ENCODE measurements at places on chromosomes 6 and 20. TPM values are rescaled to one million over a fixed set of nuclear protein-coding genes. Genes with fewer than 3 reads are reported as not detected.

DNA sequence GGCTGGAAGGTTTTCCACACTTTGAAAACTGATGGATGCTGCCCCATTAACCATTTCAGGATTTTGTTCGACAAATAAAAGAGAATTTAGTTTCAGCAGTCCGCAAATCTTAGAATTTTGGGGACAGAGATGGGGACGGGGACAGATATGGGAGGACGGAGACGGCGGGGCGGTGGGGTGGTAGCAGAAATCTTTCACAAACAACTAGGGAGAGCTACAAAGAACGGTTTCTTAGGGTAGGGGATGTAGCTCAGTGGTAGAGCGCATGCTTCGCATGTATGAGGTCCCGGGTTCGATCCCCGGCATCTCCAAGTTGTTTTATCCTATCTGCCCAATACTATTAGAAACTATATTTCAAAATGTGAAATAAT lies 15.1 kb downstream of the HMGN4 start:
- DNase-seq: peak; percentile 83

- DNase-seq: no peak
Observed at GRCh38 chr20:14915356-14915755, 577.9 kb upstream of the FLRT3 start.

DNA sequence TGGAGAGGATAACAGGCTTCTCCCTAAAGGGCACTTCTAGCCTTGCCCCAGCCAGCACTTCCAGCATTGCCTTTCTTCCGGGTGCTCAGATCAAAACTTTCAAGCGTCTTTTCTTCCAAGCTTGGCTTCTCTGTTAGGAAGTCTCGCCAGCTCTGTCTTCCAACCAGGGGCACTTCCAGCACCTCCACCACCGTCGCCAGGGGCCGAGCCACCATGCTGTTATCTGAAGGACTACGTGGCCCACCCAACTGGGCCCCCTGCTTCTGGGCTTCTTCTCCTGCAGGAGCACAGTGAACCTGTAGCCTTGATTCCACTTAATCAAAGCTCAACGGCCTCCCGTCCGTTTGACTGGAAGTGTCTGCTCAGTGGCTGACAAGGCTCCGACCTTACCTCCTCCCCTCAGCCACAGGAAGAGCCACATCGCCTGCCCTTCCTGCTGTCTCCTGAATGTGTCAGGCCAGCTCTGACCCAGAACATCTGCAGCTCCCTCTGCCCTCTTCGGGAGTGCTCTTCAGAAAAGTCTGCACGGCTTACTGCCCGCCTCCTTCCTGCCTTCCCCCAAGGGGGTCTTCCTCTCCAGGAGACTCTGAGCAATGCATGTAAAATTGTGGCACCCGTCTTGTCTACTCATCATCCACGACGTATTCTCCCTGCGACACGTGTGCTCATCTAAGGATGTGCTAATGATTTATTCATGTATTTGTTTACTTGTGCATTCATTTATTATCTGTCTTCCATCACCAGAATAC lies 527.0 kb downstream of the CDH26 start:
- no peak for DNase-seq

- peak; percentile 86 for DNase-seq
Observed at GRCh38 chr6:113776998-113777397, 80.1 kb upstream of the MARCKS start.

- DNase-seq: no peak
Observed at GRCh38 chr20:9590189-9590588, 75.8 kb downstream of the LAMP5 start.

- no peak for DNase-seq
Observed at GRCh38 chr20:47055699-47056369, 161.2 kb downstream of the EYA2 start.

GRCh38 chr20:59002388-59002787 lies 4.7 kb downstream of the CTSZ start:
- no peak for DNase-seq

DNA sequence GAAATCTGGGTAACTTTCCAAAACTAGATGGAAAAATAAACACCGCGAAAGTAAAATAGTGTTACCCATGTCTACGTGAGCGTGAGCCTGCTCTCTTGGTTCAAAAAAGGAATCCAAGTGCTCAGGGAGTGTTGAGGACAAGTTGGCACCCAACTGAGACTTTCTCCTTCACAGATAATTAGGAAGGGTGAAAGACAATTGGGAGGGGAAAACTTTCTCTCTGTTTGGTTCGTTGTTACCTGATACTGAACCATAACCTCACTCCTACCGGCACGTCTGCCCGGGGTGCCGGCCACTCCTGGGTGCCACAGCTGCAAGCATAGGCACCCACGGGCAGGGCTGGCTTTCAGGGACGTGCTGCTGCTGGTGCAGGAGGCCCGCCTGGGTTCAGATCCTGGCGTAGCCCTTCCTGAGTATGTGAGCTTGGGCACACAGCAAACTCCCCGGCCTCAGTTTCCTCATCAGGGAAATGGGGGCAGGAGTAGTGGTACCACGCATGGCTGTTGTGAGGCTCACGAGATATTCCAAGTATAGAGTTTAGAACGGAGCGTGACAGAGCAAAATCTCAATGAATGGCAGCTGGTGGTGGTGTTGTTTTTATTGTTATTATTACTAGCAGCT lies 38.2 kb upstream of the PMEPA1 start:
- peak; percentile 29 for DNase-seq

Gene PHACTR1
- 6.1 TPM for total RNA-seq

GRCh38 chr6:148967011-148967520 lies 220.2 kb downstream of the UST start:
- DNase-seq: no peak

Gene KIF3B
- 16.8 TPM for total RNA-seq

GRCh38 chr6:2542858-2543218 lies 207.9 kb downstream of the MYLK4 start:
- no peak for DNase-seq

DNA sequence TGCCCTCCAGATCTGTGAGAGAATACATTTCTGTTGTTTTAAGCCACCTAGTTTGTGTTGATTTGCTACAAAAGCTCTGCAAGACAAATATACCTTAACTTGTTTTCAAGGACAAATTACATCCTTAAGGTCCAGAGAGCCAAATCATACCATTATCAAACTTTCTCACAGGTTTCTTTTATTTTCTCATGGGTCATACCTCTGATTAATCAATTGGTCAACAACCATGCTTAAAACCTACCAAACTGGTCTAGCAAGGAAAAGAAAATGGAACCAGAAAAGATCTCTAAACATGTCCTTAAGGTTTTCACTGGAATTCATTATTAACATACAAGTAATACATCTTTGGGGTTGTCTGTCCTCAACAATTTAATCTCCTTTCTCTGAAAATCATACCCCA lies 535.0 kb downstream of the CD83 start:
- no peak for DNase-seq

GRCh38 chr20:58407966-58408557 lies 19.0 kb downstream of the VAPB start:
- DNase-seq: no peak

- no peak for DNase-seq
Observed at GRCh38 chr20:58102261-58102660, 126.2 kb downstream of the ANKRD60 start.

- DNase-seq: peak; percentile 81
Observed at GRCh38 chr6:107819964-107820337, 4.2 kb downstream of the SCML4 start.

DNA sequence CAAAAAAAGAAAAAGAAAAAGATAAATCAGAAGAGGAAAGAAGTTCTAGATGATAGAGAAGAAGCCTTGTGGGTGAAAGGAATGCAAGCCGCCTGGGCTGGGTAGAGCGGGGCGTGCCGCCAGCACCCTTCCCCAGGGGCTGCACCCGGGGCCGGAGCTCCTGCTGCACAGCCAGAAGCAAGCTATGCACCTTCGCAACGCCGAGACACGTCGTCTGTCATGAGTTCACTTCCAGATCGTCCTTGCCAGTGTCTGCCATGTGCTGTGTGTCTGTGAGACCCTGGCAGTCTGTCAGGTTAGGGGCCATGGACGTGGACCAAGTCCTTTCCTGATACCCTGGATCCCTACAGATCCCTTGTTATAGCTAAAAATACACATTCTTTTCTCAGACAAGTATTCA lies 25.5 kb upstream of the ADRM1 start:
- DNase-seq: no peak

DNA sequence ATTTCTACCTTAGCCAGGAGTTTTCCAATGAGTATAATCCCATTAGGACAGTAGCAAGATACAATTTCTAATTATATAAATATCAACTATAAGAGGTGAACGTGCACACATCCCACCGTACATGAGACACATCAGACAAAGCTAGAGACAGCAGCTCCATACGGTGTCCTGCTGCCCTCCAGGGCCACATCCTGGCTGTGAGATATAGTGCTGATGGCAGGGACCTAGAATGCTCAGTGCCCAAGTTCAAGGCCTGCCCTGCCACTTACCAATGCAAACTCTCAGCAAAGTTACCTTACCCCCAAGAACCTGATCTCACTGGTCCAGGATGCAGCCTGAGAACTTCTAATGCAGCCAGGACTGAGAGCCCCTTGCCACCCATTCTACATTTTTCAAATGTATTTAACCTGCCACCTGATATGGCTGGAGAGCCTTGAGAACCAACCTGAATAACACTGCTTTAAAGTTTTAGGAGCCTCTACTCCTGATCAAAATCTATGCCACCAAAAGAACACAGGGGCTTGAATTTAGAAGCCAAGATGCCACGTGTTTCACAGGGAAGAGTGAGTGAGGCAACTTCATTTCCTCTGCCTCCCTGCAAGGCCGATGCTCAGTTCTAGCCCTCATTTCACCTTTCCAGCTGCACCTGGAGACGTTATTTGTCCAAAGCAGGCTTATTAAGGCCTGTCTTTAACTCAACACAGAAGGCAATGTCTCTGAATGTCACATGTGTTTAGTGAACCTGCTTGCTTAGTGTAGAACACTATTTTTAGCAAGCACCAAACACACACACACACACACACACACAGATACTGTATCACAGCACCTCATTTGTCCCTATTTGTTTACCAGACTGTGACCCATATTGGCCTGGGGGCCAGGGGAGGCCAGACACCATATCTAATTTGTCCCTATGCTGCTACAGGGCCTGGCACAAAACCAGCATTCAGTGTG lies 6.1 kb downstream of the NFATC2 start:
- no peak for DNase-seq

DNA sequence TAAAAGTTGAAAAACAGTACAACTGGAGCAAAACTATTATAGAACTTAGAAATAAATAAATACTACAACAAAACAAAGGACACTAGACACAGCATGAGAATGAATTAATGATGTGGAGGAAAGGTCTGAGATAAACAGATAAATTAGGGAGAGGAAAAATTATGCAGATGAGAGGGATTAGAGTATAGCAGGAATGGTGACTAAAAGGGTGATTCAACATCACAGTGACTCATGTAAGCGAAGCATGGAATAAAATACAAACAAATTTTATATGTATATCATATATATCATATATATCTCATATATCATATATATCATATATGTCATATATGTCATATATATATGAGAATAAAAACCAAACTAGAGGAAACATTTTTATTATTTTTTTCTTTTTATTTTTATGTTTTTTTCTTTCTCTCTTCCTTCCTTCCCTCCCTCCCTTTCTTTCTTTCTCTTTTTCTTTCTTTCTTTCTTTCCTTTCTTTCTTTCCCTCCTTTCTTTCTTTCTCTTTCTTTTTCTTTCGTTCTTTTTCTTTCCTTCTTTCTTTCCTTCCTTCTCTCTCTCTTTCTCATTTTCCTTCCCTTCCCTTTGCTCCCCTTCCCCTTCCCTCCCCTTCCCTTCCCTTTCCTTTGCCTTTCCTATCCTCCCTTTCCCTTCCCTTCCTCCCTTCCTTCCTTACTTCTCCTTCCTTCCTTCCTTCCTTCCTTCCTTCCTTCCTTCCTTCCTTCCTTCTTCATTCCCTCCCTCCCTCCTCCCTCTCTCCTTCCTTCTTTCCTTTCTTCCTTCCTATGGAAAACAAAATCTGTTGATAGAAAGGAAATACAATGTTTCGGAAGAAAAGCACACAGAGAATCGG lies 1014.6 kb downstream of the GRIK2 start:
- no peak for DNase-seq

GRCh38 chr6:90005048-90005827 lies 111.0 kb downstream of the GJA10 start:
- peak; percentile 79 for DNase-seq

DNA sequence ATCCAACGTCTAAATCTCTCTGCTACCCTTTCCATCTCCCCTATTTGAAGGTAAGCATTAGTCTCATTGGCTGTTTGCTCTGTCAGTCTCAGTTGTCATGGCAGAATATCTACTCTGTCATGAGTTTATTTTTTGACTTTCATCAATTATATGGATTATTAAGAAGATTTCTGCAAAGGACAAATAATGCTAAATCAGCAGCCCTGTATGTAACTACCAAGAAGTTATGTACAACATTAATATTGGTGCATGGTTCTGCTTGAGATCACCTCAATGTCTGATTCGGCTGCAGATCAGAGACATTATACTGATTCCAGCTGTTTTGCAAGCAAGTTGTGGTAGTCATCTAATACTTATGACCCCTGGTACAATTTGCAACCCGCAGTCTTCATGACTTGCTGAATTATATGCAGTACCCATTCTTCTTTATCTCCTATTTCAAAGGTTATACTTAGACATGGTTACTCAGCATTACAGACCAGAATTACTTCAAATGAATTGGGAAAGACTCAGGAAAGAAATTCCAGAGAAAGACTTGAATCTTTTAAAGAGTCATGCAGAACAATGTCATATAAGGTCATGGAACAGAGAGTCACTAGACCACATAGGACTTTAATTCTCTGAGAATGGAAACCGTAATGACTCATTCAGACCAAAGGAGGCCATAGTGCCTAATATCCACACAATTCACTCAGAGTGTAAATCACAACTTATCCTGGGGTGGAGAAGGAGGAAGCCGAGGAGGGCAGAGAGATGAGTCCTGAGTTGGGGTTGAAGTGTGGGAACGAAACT lies 201.4 kb downstream of the IBTK start:
- DNase-seq: no peak

GRCh38 chr6:13471184-13471583 lies 16.2 kb downstream of the GFOD1 start:
- no peak for DNase-seq

- DNase-seq: no peak
Observed at GRCh38 chr20:4876731-4877130, 124.6 kb downstream of the SLC23A2 start.

DNA sequence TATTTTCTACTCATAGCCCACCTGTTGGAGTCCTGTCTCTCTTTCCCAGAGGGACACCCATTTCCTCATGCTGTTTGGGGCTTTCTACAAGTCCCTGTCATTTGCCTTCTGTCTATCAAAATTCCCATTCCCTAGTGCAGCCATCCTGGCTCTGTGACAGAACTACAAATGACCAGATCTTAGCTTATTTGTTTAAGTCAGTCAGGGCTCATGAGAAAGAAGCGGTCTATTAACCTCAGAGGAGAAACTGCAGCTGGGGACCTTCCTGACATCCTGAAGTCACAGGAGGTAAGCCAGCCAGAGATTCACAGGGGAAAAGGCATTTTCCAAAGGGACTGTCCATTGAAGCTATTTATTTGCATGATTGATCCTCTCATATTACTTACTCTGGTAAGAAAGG lies 1.7 kb upstream of the COL9A1 start:
- no peak for DNase-seq

Gene CENPQ
- 31.1 TPM for total RNA-seq

GRCh38 chr6:159959165-159959975 lies 9.5 kb upstream of the IGF2R start:
- no peak for DNase-seq

GRCh38 chr6:125246566-125246965 lies 55.2 kb downstream of the HDDC2 start:
- no peak for DNase-seq

GRCh38 chr6:151092591-151092990 lies 147.2 kb upstream of the AKAP12 start:
- no peak for DNase-seq

Gene CDH26
- not detected for total RNA-seq

Gene ELOVL5
- 185 TPM for total RNA-seq
